ENCODE measurements at places on chromosomes 16 and 17.
A peak's percentile ranks its signal among the peaks of the same experiment; 100 is the strongest.

DNA sequence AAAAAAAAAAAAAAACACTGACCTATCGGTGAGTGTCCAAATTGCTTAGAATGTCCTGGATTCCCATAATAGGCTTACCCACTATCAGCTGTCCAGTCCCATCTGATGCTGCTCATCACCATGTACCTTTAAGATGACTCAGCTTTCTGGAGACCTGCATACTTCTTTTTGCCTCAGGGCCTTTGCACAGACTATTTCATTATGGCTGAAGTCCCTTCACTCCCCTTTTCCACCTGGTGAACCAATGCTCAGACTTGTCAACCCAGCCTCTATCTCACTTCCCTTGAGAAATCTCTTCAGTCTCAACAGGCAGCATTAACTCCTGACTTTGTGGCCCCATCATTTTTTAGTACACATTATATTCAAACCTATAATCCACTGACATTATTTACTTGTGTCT lies 29.7 kb upstream of the NUDT7 start:
- no peak for DNase-seq

DNA sequence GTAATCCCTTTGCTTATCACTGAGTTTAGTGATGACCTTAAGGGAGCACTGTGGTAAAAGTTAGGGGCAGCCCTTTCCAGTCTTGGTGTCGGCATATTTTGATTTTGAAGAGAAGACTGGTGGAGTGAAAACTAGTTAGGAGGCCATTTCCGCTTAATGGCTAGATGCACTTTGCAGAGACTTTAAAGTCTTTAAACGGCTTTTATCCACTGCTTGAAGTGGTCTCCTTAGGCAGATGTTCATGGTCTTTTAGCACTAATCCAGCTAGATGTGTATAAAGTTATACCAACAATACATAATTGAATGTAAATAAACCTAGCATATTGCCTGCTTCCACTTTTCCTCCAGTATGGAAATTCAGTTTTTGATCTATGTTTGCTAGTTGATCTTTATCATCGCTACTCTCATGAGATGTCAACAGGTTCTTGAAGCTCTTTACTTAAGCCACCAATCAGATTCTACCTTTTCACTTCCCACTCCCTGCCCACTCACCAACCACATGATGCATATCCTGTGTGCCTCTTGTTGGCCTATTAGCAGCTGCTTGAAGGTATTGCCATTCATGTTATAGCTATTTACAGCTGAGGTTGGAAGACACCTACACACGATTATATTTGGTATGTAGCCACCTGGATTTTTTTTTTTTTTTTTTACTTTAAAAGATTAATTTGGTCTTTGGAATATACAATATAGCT lies 132.0 kb downstream of the NLK start:
- no peak for DNase-seq

GRCh38 chr17:14330492-14330962 lies 29.6 kb downstream of the HS3ST3B1 start:
- no peak for DNase-seq

DNA sequence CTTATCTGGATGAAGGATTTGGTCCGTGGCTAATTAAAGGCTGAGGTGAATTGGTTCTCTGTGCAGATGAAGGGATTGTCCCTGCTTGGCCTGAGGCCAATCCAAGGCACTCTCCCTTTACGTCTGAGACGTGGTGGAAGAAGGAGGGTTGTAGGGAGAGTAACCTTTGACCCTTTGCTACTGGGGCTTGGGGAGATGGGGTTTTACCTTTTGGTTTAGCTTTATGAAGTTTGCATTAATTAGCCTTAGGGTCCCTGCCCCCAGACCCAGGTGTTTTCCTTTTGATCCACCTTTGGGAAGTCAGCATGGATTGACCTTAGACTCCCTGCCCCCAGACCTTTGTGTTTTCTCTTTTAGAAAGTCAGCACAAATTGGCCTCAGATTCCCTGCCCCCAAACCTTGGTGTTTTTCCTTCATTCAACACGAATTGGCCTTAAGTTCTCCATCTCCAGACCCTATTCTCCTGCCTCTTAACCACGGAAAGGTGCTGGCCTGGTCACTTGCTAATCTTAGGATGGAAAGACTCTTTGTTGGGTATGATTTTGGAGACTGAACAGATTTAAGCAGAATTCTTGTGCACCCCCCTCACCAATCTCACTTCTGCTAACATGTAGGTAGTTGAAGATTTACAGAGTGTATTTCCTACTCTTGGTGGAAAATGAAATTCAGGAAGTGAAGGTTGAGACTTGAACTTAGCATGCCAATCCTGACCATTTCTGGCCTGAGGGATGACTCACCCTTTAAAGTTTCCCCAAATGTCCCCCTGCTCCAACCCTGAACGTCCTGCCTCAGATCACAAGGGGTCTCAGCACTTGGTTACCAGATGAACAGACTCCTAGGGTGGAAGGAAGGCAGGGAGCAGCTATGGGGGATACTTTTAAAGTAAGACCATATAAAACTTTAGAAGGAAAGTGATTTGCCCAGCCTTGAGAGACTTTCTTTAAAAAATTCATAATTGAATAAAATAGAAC lies 23.1 kb upstream of the MMD start:
- DNase-seq = no peak

DNA sequence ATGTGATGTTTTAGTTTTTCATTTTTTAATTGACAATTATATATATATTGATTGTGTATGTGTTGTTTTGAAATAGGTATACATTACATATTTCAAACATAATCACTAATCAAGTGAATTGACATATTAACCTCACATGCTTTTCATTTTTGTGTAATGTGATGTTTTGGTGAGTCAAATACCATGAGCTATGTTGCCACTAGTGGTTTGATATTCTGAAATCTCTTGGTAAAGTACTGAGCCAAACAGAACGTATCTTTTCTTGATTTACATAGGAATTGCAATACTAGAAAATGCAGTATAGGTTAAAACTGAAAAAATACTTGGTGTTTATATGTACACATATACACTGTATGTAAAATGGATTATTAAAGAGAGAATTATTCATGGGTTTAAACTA lies 65.2 kb upstream of the SIAH1 start:
- no peak for DNase-seq

- DNase-seq = no peak
These were observed 3.8 kb downstream of the ARL4D start for GRCh38 chr17:43402567-43402966.

DNA sequence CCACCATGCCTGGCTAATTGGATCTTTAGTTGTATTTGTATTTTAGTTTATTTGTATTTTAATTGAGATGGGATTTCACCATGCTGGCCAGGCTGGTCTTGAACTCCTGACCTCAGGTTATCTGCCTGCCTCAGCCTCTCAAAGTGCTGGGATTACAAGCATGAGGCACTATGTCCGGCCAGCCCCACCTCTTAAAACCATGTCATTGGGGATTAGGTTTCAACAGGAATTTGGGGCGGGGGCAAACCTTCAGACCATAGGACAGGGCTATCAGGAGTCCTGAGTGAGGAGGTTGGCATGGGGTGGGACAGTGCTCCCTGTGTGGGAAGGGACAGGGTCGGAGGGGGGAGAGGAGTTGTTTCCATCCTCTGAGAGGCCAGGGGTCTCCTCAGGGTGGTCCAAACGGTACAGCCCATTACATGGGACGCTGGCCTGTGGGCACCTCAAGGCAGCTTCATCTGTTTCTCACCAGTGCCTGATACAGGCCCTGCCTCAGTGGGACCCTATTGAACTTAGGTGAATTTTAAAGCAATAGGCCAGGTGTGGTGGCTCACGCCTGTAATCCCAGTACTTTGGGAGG lies 21.6 kb downstream of the GAA start:
- no peak for DNase-seq

DNA sequence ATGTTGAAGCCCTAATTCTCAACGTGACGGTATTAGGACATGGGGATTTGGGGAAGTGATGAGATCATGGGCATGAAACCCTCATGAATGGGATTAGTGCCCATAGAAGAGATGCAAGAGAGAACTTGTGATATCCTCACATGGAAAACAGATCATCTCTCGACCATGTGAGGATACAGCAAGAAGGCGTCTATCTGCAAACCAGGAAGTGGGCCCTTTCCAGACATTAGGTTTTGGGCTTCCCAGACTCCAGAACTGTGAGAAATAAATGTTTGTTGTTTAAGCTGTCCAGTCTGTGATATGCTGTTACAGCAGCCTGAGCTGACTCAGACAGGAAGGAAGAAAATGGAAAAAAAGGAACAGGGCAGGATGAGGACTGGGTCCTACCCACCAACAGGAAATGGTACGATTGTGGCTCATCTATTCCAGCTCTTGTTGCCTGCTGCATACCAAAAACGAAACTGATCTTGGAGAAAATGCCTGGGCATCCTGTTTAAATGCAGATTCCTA lies 21.9 kb upstream of the SSTR2 start:
- no peak for DNase-seq

- peak; percentile 44 for DNase-seq
These were observed 28.7 kb upstream of the MILR1 start for GRCh38 chr17:64420143-64420670.

DNA sequence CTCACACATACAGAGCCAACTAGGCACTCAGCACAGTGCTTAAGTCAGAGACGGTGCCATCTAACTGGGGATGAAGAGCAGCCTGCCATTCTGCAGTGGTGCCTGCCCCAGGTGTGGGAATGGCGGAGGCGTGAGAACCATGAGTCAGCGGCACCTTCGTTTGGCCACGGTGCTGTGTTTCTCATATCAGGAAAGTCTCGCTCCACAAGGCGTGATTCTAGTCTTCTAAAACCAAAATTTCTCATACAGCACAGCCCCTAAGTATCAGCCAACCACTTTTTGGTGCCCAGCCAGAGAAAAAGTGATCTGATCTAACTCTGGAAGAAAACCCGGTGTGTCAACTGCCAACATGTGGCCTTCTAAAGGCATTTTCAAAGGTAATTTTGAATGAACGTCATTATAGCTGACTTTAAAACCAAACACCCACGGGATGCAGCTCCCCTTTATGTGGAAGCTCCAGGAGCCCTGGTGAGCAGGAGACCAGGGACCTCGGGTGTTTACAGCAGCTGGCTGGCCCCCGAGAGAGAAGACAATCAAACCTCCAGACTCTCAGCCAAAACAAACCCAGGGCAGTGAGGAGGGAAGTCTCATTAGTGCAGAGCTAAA lies 54.6 kb downstream of the ABCC12 start:
- no peak for DNase-seq

DNA sequence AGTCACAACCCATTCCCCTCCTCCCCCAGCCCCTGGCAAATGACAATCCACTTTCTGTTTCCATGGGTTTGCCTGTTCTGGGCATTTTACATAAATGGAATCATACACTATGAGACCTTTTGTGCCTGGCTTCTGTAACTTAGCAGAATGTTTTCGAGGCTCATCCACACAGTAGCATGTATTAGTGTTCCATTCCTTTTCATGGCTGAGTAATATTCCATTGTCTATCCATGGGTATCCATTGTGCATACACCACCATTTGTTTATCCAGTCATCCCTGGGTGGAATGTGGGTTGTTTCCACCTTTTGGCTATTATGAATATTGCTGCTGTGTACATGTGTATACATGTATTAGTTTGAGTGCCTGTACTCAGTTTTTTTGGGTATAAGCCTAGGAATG lies 33.7 kb upstream of the RCVRN start:
- no peak for DNase-seq

DNA sequence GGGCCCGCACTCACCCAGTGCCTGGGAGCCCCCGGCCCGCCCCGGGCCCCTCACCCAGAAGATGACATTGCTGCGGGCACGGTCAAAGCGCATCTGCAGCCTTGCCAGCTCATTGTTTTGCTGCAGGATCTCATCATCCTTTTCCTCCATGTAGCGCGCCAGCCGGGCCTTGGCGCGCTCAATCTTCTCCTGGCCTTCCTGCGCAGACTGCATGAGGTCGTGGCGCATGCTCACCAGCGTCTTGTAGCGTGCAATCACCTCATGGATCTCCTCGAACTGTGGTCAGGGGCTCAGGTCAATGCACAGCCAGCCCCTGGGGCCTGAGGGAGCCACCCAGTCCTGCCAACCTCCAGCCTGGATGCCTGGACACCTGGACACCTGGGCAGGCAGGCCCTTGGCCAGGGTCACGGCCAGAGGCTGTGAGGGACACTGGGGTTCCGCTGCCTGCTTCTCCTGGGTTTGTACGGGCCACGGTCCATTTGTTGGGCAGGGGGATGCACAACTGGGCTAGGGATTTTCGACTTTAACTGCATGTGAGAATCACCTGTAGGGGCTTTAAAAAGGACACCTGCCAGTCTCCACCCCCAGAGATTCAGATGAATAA lies 9.2 kb downstream of the CCDC42 start:
- DNase-seq = no peak

GRCh38 chr17:42667088-42667951 lies 8.2 kb downstream of the TUBG2 start:
- no peak for DNase-seq

DNA sequence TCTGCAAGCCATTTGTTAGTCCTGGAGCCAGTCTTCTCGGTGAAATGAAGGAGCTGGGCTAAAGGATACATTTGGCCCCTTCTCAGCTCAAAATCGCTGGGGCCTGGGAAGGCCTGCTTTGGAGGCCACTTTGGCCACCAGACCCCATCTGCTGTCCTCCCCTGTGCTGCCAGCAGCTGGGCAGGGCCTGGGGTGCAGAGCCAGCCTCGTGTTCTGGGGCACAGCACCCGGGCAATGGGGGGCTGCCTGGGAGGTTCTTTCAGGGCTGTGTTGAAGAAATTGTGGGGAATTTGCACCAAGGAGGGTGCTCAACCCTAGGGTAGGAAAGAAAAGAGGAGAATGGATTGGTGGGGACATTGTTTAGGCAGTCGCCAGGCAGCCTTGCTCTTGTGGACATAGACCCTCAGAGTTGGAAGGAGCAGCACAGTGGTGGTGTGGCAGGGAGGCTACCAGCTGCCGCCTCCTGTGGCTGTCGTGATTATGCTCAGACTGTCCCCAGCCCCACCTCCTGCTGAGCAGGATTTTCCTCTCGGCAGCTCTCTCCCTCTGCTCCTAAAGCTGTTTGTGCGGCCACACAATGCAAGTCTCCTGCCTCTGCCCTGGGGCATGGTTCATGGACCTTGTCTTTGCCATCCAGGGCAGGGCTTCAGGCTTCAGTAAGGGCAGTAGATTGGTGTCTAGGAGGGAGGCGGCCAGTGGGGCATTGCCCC lies 174.8 kb downstream of the NTN1 start:
- DNase-seq = peak; percentile 19

GRCh38 chr16:55048745-55049144 lies 118.1 kb downstream of the IRX5 start:
- no peak for DNase-seq

DNA sequence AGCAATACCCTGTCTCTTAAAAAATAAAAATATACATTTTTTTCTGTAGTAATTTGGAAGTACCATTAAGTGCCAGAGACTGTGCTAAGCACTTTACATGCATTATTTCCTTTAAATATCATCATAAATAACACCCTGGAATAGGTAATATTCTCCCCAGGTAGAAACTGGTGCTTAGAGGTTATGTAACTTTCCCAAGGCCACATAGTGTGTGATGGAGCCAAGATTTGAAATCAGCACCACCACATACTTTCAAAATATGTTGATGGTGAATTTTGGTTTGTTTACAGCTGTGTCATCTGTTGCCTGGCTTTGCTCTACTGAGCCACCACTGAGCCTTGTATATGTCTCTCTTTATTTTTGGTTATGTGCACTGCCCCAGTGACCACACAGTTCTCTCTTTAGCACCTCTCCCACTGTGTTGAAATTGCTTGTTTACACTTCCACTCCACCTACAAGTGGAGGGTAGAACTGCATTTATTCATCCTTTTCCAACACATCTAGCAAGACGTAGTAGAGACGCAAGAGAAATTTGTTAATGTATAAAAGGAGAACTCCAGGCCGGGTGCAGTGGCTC lies 19.0 kb upstream of the NBR1 start:
- no peak for DNase-seq

Data from NCI-H1417 treated with DMSO at 0.1 percent for 48 hours (cell line).